ENCODE measurements at places on chromosomes 3 and 15.

DNA sequence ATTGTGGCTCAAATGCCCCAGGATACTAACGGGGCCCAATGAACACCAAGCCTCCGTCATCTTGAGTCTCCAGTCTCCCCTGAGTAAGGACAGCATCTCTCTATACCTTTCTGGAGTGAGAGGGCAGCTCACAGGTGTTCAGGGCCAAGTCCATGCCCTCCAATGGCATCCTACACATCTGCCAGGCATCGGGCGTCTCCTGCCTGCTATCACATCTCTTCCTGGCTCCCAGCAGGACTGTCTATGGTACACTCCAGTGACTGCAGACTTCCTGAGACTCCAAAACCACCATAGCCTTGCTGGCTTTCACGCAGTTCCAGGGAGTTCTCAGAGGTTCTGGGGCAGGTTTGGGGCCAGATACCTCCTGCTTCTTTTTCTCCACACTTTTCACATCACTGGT, 28.3 kb downstream of the CX3CR1 start:
- DNase-seq = no peak

DNA sequence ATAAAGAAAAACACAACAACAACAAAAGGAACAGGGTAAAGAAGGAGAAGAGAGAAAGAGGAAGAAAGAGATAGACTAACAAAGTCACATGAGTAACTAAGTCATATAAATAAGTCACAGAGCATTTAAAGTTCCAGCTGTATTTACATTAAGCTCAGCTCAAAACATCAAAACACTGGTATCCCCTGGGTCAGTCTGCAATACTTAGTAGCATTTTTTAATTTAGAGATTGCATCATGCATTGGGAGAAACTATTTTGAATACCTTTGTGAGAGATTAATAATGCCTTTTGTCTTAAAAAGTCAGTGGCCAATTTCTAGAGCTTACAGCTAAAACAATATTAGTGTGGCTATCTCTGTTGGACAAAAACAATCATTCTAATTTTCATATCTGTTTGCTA, 78.4 kb downstream of the NEK10 start:
- no peak for DNase-seq

- peak; percentile 29 for DNase-seq
Measured at GRCh38 chr3:57512166-57512565, 32.0 kb downstream of the DNAH12 start.

DNA sequence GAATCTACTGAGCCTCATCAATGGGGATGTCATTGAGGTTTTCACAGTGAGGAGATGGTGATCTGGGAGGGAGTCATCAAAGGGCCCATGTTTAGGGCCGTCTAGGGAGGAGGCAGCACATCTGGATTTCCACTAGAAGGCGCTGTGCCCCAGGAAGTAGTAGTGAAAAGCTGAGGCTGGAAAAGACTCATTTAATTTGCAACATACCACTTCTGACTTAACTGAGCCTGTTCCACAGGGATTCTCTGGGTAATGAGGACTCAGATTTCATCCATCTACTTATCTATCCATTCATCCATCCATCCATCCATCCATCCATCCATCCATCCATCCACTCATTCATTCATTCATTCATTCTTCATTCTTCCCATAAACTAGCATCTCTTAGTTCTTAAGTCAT, 17.4 kb upstream of the SHF start:
- peak; percentile 50 for DNase-seq

GRCh38 chr3:18111796-18112232, 313.3 kb downstream of the SATB1 start:
- DNase-seq = no peak

GRCh38 chr3:141739731-141740130, 1.6 kb downstream of the RNF7 start:
- DNase-seq = no peak

GRCh38 chr3:183288117-183288516, 35.1 kb downstream of the B3GNT5 start:
- no peak for DNase-seq

- no peak for DNase-seq
Measured at GRCh38 chr3:152096280-152096906, 172.3 kb upstream of the MBNL1 start.

GRCh38 chr15:42157981-42158765, 1.7 kb upstream of the PLA2G4F start:
- DNase-seq = no peak

GRCh38 chr3:157700405-157700804, 197.2 kb upstream of the VEPH1 start:
- no peak for DNase-seq

- no peak for DNase-seq
Measured at GRCh38 chr15:41914411-41914810, 20.6 kb upstream of the SPTBN5 start.

DNA sequence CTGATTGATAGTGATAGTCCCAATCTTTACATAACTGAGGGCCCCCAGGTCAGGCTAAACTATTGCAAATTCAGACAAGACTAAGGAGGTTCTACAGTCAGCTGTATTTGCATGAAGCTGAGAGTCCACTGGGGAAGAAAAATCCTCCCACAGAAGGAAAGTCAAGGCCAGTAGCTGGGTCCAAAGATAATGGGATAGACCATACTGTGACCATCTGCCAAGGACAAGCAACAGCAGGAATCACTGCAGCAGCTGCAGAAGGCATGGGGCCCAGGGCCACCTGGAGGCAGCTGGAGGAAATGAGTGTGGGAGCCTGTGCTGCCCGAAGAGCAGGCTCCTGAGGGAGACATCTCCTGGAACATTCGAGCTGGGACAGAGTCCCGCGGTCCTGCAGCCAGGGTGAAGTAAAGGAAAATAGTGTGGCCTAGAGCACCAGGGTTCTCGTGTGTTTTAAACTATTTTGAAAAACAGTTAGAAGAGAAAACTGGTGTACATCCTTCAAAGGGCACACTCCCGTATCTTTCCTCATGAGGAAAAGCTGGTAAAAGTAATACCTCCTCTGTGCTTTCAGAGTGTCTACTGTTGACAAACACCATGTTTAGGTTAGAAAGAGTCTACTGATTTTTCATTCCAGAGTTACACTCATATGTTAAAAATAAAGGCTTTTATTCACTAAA, 13.2 kb upstream of the TMEM212 start:
- DNase-seq = peak; percentile 76

GRCh38 chr15:20341901-20342600, 199.5 kb downstream of the GOLGA6L6 start:
- DNase-seq = no peak

Data from SW 1271 (cell line).